ENCODE measurements at places on chromosomes 11 and 22.

DNA sequence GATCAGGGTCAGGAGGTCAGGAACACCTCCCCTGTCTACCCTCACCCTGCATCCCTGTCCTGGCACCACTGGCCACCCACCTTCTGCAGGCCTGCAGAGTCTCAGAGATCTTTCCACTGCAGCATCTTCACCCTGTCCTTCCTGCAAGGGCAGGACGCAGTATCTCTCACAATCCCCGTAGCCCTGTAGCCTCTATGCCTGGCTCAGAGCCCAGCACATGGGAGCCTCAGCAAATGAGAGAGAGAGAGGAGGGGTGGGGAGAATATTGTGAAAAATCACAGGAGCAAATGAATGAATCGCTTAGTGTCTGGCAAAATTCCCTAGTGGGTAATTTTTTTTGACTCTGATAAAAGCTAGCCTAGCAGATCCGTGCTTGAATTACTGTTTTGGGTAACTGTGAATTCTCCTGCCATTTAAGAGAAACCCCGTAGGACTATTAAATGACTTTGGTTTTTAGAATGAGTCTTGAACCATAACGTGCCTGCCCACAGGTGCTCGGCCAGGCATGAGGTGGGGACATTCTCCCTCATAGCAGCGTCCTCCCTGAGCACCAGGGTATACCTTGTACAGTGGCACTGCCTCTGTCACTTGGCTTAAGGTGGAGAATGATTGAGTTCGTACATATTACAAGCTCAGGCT lies 91.5 kb downstream of the MORC2 start:
- DNase-seq = peak; percentile 64

DNA sequence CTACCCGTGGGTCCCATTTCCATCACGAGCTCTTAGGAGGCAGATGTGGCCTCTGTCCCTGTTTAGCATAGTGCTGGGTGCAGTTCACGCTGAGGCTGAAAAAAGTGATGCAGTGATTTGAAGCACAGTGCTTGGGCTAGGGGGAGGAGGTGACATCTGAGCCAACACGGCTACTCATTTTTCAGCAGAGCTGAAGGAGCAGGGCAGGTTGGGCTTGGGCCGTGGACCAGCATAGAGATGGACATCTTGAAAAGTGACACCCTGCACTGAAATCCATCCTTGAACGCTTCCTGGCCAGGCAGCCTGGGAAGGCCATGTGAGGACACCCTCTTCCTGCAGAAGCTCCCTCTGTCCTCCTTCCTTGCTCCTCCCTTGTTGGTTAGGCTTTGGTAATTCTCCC lies 66.4 kb downstream of the ADAMTS15 start:
- DNase-seq = no peak

GRCh38 chr11:78205691-78206090 lies 17.0 kb downstream of the USP35 start:
- DNase-seq = no peak

DNA sequence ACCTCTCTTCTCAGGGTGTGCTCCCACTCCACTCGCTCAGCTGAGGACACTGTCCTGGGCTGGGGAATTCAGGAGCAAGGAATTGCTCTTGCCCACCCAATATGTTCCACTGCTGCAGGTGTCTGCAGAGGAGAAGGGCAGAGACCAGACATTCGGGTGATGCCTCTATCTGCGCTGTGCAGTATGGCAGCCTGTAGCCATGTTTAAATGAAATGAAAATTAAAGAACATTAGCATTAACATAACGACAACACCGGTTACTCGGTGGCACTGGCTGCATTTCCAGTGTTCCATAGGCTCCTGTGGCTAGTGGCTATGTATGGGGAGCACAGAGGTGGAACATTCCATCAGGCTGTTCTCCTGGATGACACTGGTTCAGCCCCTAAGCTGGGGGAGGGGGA lies 104.4 kb downstream of the NECTIN1 start:
- DNase-seq = no peak

DNA sequence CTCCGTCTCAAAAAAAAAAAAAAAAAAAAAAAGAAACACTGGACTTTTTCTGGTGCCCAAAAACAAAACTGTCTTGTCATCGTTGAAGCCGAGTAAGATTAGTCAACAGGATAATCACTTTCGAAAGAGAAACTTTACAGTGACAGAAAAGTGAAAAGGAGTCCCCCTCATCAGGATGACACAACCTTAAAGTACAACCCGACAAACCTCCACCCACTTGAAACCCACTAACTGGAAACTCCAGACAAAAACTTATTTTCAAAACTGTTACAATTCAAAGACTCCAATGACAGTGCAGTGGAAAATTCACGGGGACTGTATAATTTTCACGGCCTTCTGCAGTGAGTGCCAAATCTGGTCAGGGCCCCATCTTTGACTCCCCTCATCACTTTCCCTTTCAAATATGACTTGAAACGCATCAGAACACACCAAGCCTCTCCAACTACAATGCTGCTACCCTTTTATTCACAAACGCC lies 1.3 kb downstream of the DENND5A start:
- no peak for DNase-seq

DNA sequence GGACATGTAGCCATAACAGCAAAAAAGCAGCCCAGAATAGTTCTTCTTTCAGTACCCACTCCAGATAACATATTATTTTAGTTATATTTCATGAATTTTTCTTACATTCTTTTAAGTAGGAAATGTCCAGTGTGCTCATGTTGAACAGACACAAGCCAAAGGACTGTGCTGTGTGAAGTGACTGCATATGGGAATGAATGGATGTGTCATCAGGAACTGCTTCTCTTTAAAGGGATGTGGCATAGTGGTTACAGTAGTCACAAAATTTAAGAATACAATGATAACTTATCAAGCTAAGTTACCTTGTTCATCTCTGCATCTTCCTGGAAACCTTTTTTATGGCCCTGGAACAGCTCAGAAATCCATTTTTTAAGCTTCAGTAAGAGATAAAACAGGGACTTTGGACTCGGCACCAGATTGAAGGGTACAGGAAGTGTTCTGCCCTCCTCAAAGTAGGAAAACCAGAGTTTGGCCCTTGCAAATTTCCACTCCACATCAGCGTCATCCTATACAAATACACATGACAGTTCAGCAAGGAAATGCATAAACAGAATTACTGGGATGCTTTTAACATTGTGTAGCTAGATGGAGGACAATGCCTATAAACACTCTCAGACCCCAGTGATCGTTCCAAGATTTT lies 112.8 kb downstream of the TRPC6 start:
- no peak for DNase-seq

DNA sequence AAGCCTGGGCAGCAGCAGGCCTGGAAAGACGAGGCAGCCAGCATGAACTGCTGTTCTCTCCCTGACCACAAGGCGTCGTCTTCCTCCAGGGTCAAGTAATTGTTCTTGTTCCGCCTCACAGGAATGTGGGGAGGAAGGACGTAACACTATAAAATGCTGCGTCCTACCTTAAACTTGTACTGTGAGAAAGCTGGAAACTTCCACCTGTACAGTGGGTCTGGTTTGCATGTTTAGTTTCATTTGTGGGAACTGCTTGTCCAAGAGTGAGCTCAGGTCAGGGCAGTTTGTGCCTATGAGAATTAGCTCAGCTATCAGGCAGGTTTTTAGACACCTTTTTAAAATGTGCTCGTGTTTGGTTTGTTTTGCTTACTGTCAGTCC lies 55.2 kb downstream of the PANX1 start:
- DNase-seq = peak; percentile 64

GRCh38 chr11:811446-812245 lies 1.9 kb downstream of the RPLP2 start:
- no peak for DNase-seq

GRCh38 chr11:26078231-26078821 lies 253.6 kb upstream of the ANO3 start:
- no peak for DNase-seq

GRCh38 chr11:123458501-123458900 lies 28.4 kb downstream of the GRAMD1B start:
- DNase-seq = peak; percentile 63

- DNase-seq = no peak
Measured at GRCh38 chr22:30245181-30245984, 1.2 kb downstream of the LIF start.

DNA sequence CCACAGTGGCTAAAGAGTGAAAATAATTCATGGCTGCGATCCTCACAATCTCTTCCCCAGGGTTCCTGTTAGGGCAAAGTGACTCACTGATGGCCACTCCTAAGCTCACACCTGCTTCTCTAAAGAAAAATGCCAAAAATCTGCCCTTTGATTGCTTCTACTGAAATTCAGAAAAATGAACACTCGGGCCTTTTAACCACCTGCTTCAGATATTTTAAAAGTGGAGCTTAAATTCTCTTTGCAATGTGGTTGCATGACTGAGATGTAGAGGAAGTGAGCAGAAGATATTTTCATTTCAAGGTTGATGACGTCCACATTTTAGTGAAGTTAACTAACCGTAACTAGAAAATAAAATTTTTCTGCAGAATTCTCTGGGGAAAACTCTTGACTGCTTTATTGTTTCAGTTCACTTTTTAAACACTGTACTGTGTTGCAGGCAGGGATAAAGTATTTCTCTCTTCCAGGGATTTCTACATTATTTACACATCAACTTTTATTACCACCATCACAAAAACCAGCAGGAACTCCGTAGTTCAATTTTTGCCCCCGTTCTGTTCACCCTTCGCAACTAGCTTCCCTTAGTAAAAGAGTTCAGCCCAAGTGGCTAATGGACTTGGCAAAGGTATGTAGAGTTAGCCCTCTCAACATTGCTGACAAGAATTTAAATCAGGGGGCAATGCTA lies 8.5 kb downstream of the RAB30 start:
- no peak for DNase-seq

DNA sequence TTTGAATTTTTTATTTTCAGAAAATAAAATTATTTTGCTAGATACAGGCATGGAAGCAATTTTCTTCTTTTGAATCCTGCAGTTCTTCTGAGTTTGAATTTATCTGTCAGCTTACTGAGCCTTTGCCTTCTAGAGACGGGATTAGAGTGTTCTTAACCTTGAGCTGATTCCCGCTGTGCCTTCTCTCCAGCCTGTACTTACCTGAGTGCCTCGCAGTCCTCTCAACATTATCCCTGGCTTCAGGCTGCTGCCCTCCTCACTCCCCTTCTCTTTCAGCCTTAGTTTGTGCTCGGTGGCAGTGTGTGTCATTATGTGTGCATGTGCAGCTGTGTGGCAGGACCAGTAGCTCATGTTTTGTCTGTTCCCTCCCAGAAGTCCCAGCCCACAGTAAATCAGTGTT lies 24.3 kb downstream of the OSBP2 start:
- DNase-seq = no peak

DNA sequence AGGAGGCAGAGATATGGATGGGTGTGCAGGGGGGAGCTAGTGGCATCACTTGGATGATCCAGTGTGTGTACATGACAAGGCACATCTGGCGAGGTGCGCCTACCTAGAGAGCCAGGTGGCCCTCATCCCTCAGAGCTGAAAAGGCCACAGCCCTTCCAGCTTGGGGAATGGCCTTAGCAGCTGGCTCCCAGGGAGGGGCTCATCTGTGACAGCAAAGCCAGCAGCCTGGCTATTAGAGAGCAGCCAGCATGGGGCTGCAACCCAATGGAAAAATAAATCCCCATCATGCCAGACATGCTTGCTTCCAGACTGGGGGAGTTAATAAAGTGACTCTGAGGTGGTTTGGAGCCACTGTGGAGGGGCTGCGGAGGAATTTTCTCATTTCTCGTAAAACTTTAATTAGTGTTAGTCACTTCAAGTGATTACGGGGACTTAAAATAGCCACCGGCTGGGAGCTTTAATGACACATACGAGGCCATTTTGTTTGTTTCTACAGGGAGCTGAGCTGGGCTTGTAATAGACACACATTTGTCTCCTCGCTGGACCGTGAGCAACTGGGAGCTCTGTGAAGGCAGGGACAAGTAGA lies 111.2 kb upstream of the ALX4 start:
- DNase-seq = no peak

GRCh38 chr11:4699697-4700435 lies 2.2 kb upstream of the OR51E2 start:
- DNase-seq = no peak

DNA sequence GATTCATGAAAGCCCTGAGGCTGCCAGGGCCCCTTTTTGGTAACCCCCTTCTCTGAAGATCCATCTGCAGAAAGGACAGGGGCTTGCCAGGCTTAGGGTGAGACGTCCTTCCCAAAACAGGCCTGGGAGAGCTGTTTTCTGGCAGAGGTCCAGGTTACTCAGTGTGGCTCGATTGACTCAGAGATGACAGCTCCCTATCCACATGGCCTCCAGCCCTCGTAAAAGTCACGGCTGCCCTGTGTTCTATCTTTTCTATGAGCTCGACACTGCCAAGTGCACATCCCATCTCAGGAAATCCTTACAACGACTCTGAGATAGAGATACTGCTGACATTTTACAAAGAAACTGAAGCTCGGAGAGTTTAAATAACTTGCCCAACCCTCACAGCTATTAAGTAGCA lies 20.4 kb downstream of the ADAMTS8 start:
- DNase-seq = no peak

GRCh38 chr22:27760474-27760873 lies 41.1 kb downstream of the MN1 start:
- no peak for DNase-seq

DNA sequence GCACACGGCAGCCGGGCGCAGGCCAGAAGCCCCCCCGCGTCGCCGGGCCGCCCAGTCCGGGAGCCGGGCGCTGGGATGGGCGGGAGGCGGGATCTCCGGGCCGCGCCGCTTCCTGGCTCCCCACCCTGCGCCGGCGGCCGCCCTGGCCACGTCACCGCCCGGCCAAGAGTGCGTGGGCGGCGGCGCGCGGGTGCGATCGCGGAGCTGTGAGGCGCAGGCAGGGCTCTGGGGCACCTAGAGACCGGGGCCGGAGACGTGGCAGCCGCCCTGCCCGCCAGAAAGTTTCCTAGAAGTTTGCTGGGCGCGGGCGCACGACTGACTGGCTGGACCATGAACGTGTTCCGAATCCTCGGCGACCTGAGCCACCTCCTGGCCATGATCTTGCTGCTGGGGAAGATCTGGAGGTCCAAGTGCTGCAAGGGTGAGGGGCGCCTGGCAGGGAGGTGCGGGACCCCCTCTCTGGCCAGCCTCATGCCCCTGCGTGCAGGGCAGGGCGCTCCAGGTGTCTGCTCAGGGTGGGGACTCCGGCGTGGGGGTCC lies at the start of gene KDELR3:
Gene KDELR3, plus strand, starts transcription at position 193 of the 539 bp plus-strand sequence. Its CDS starts 138 bp downstream, at position 331.
- DNase-seq = peak; percentile 92

DNA sequence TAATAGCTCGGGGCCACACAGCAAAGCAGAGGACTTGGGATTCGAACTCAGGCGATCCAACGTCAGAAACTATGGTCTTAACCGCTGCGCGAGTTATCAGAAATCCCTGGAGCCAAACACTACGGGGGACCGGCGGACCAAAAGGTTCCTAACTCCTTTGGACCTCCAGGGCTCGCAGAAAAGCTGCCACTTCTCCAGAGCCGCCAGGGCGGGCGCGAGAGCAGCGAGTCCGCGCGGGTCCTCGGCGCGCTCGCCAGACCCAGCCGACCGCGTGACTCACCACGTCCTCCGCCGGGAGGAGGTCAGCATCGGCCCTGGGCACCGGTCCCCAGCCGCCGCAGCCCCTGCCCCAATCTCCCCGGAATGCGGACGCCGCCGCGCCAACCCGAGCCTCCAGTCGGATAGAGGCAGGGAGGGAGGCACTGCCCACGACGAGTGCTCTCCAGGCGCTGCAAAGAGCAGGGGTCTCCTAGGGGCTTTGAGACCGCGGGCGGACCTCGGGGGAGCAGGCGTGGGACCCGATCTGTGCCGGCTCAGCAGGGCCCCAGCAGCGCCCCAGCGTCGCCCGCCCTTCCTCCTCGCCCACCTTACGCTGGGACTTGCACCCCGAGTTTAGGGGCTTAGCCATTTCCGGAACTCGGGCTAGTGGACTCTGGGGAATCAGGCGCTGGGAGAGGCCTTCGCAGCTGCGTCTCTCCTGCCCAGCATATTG lies 6.2 kb upstream of the ALX4 start:
- no peak for DNase-seq
